H54 (cell line): ENCODE measurements at places on chromosomes 13 and 19.

GRCh38 chr13:23668562-23668961 lies 98.3 kb downstream of the TNFRSF19 start:
- DNase-seq: no peak

- no peak for DNase-seq
Measured at GRCh38 chr19:19461671-19462622, 53.4 kb downstream of the TSSK6 start.

GRCh38 chr19:46081928-46082727 lies 41.3 kb upstream of the IGFL4 start:
- DNase-seq: peak; percentile 9

DNA sequence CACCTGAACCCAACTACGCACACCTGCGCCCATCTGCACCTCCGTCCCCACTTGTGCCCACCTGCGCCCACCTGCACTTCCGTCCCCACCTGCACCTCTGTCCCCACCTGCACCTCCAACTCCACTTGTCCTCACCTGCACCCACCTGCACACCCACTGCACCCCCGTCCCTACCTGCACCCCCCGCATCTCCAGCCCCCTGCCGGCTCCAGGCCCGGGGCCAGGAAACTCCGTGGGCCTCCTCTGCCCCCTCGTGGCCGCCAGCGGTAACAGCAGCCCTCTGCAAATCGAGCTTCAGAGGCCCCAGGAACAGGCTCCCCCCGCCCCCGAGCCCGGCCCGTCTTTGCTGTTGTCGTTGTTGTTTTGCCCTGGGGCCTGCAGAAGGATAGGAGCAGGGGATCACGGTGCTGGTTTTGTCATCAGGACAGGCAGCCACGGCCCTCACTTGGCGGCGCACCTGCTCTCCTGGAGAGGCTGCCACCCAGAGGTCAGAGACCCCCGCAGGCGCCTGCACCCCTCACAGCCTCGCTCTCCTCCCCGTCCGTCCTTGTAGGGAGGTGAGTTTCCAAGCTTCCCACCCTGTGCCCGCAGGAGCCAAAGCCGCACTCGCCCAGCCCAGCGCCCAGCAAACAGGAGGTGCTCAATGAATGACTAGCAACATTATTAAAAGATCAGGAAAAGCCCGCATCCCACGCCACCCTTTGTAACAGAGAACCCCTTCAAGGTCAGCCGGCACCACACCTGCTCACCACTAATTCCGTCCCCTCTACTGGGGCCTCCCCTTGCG lies 65.4 kb downstream of the GNG7 start:
- DNase-seq: peak; percentile 89

- DNase-seq: no peak
Measured at GRCh38 chr19:48969276-48970138, 4.4 kb downstream of the FTL start.

GRCh38 chr19:41288673-41289530 lies 21.1 kb upstream of the CCDC97 start:
- no peak for DNase-seq

DNA sequence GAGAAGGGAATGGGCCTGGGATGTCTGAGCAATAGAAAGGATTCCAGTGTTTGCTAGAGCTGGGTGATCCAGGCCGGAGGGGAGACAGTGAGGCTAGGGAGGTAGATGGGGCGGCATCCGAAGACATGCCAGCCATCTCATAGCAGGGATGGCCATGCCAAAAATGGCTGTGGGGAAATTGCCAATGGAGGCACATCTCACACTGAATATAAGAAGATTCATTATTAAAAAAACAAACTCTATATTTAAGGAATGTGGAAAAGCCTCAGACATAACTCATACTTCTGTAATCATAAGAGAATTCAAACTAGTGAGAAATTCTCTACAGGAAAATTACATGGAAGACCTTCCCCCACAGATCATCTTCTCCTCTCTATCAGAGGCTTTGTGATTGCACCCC lies 289.2 kb downstream of the FGF9 start:
- DNase-seq: no peak

GRCh38 chr19:8334458-8335342 lies 8.4 kb downstream of the KANK3 start:
- DNase-seq: no peak

- DNase-seq: peak; percentile 65
Measured at GRCh38 chr19:48588670-48589401, 17.7 kb upstream of the SPACA4 start.

GRCh38 chr13:26629260-26629825 lies 71.9 kb downstream of the WASF3 start:
- DNase-seq: no peak

DNA sequence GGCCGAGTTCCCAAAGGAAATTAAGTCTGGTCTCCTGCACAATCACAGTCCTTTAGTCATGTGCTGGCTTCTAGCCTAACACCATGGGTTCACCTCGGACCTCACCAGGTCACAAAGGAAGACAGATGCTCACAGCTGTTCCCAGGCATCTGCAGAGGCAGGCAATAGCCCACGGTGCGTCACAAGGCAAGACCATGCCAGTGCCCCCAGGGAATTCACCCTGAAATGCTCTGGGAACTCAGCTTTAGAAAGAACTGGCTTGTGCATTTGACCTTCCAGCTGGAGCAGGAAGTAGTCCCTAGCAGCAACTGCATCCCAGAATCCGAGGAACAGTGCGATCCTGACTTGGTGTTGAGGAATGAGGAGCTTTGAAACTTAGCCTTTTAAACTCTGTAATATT lies 96.8 kb upstream of the WASF3 start:
- DNase-seq: no peak

DNA sequence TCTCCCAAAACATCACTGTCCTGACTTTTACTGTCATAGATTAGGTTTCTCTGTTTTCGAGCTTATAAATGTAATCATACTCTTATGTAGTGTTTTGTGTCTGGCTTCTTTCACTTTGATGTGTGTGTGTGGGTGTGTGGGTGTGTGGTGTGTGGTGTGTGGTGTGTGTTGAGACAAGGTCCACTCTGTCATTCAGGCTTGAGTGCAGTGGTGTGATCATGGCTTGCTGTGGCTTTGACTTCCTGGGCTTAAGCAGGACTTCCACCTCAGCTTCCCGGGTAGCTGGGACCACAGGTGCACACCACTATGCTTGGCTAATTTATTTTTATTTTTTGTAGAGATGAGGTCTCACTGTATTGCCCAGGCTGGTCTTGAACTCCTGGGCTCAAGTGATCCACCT lies 59.6 kb downstream of the PDS5B start:
- DNase-seq: no peak

GRCh38 chr13:100517728-100518127 lies 70.9 kb downstream of the GGACT start:
- DNase-seq: no peak

DNA sequence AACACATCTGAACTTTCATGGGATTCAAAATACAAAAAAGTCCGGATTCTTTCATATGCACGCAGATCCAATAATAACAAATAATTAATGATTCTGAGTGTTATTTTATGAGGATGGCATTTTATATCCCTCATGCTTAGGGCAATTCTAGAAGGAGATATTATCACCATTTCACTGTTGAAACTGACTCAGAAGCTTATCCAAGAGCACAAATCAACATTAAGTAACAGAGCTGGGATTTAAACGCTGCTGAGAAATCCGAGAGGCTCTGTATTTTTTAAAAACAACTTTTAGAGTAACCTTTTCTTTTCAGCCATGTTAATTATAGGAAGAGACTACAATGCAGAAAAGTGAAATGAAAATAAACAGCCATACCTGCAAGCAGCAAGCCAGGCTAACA lies 30.3 kb downstream of the ATP7B start:
- no peak for DNase-seq

GRCh38 chr19:31610018-31610417 lies 260.8 kb upstream of the TSHZ3 start:
- no peak for DNase-seq

DNA sequence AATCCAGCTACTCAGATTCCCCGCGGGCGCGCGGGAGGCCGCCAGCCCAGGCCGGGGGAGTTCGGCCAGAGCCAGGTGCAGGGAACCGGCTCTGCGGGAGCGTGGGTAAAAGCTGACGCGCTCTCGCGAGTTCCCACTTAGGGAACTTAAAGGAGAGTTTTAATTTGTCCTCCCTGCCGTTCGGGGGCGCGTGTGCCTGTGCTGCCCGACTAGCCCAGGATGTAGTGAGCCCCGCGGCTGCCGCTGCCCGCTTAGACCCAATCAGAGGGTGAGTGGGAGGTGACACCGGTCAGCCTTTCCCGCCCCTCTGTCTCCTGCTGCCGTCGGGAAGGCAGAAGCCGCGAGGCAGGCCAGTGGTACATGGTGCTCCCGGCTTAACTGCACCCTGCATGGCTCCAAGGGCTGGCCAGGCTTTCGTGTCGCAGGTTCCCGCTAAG lies 36.0 kb upstream of the NEK3 start:
- DNase-seq: no peak

GRCh38 chr19:44512326-44513298 lies 12.3 kb upstream of the ZNF180 start:
- peak; percentile 69 for DNase-seq

DNA sequence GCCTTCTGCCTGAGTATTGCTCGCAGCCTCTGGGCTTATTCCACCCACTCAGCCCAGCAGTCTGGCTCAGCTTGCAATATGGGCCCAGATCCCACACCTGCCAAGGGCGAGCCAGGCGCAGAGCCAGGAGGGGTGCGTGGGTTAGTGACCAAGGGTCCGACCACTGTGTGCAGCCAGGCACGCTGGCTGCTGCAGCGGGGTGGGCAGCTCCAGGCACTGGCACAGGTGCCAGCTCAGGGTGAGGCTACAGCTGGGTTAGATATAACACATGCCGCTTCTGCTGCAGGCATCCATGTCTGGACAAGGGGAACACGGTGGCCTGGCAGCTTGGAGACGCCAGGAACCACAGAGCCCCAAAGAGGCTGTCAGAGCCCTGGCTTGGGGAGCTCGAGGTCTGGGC lies 12.6 kb upstream of the URAD start:
- DNase-seq: no peak

GRCh38 chr13:33125821-33126570 lies 109.8 kb downstream of the KL start:
- peak; percentile 61 for DNase-seq

GRCh38 chr19:14149509-14149994 lies 13.2 kb upstream of the ASF1B start:
- no peak for DNase-seq

GRCh38 chr13:40371531-40372125 lies 294.8 kb downstream of the FOXO1 start:
- no peak for DNase-seq

DNA sequence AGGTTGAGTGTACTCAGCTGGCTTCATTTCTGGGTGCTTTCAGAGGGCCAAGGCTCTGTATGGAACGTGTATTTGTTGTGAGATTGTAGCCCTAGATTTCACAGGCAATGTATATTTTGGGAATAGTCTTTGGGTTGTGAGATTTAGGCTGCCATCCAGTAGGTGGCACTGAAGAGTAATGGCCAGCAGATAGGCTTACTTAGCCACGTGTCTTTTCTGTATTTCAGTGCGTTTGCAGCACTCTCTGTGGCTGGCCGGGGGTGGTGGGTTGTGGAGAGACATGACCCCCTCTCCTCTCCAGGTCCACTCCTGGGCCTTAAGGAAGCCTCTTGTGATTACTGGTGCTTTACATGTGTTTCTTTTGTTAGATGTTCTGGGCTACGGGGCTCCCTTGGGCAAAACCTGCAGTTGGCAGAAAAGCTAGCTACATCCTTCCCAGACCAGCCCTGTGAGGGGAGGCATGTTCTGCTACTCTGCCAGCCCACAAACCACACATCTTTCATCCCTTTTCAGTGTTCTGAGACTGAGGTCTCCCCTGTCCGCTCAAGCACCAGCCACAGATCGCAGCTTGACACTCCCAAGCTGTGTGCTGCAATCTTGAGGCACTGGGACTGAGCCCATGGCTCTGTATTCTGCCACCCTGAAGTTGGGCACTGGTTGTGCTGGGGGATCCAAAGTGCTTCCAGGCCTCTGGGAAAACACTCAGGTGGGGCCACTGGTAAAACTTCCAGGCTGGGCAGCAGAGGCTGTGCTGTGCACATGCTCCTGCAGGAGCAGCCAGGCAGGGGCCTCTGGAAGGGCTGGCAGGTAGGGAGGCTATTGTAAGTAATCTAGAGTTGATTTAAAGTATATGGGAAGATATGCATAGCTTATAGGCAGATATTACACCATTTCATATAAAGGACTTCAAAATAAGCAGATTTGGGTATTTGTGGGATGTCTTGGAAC lies 1096.8 kb upstream of the PCDH20 start:
- DNase-seq: peak; percentile 1

GRCh38 chr19:48239582-48240141 lies 16.1 kb downstream of the CARD8 start:
- no peak for DNase-seq

- no peak for DNase-seq
Measured at GRCh38 chr13:106310291-106310865, 225.1 kb downstream of the EFNB2 start.

DNA sequence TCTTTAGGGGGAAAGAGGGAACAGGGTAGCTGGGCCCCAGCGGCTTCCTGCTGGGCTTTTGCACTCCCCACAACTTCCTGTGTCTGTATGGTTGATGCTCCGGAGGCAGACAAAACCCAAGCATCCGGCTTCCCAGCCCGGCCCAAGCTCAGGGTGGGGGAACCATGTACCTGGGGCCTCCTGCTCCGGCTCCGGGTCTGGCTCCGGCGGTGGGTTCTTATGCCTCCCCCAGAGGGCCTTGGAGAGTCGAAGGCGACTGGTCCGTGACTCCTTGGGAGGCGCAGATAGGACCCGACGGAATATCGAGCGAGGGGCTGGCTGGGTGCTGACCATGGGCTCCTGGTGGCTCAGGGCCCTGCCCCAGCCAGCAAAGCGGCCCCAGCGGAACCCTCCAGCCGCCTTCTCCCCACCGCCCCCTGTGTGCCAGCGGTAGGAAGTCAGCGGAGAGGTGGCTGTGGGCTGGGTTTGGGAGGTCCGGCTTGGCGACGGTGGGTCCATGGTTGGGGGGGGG lies 428 bp downstream of the RASAL3 start:
- no peak for DNase-seq

DNA sequence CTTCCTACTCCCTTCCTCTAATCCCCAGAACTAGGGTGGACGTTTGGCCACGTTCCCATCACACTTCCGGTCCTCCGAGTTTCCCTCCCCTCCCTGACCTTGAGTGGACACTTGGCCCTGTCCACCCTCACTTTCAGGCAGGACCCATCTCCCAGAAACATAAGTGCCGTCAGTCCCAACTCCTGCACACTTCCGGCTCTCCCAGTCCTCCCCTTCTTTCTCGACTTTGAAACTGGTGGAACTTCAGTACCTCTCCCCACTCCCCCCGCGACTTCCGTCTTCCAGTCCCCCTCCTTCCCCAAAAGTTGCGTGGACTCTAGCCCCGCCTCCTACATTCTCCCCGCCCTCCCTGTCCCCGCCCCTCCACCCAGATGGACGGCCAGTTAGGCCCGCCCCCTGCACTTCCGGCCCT lies 278 bp upstream of the ZNF274 start:
- peak; percentile 68 for DNase-seq

GRCh38 chr13:20974981-20975585 lies 72.5 kb upstream of the XPO4 start:
- no peak for DNase-seq

GRCh38 chr19:28686756-28687155 lies 526.2 kb downstream of the UQCRFS1 start:
- DNase-seq: no peak

- no peak for DNase-seq
Measured at GRCh38 chr13:95156208-95156607, 145.0 kb downstream of the ABCC4 start.
